Stimulated activated CD8-positive, alpha-beta memory T cell treated with anti-CD3 and anti-CD28 coated beads, Interleukin-4, amount 100 ng/mL, for 1 hour (primary cell): ENCODE measurements at places on chromosomes 7 and 10.

GRCh38 chr7:66642186-66642585 lies 13.5 kb downstream of the KCTD7 start:
- no peak for DNase-seq

DNA sequence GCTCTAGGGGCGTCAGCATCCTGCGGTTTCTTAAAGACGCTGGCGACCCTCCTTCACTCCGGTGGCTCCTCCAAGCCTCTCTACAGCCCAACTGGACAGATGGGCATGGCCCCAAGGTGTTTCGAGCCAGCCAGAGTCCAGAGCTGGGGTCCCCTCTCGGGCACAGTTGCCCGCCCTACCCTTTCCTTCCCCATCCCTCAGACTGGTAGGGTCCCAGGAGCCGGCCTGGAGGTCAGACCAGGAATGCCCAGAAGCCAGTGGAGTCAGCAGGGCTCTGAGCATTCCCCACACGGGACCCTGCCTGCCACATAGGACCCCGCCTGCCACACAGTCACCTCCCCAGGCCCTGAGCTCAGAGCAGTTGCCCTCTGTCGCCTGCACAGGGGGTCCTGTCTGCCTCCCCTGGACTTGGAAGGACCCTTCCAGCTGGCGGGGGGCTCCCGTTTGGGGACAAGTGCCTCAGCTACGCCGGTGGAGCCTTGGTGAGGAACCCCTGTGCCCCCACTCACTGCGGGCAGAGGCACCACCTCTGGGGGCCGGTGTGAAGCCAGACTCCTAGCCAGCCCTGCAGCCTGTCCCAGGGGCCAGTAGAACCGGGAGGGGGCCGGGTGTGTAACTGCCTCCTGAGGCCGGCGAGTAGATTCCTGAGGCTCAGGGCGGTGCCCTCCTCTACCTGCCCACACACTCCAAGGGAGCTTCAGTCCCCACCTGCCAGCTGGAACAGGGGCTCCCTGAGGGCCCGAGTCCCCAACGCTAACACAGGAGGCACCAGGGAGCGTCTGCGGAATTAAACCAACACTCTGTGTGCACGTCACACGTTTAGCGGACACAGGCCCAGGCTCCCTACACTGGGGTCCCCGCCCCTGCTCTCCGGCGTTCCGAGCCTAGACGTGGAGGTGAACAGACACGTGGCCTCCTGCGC lies 19.4 kb upstream of the PDGFA start:
- DNase-seq: no peak

- DNase-seq: no peak
These were observed 230.5 kb upstream of the TMEM229A start for GRCh38 chr7:124263232-124263827.

GRCh38 chr7:144174613-144175012 lies 8.7 kb upstream of the CTAGE4 start:
- DNase-seq: no peak

DNA sequence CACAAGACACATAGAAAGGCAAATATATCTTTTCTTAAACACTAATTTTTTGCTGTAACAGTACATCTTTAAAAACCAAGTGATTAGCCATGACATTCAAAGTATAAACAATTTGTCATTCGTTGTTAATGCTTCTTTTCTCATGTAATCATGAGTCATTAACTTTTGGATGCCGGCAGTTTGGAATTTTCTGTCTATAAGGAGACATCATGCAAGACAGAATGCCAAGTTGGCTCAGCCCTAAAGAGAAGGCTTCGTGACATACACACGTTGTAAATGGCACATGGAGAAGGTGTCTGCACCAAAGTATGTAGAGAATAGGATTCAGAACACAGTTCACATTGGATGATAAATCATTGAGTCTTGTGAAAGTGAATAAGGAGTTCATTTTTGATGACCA lies 35.9 kb downstream of the CCDC3 start:
- no peak for DNase-seq

- no peak for DNase-seq
These were observed 132.4 kb upstream of the GDF10 start for GRCh38 chr10:47167591-47167990.
